G401 (cell line): ENCODE measurements at places on chromosomes 1 and 21.
A peak's percentile ranks its signal among the peaks of the same experiment; 100 is the strongest.

DNA sequence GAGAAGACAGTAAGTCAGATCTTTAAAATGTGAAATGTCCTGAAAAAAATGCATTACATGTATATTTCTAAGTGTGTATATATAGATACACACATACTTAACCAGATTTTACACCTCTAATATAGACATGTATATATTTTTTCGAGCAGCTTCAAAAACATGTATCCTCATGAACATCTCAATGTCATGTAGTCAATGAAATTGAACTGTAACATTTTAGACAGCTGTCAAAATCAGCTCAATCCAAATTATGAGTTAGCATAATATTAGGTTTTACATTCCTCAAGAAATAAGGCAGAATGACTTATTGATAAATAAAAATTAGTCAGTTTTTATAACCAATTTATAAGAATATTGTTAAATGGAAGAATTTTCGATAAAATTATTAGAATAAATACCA is 665.7 kb downstream of the BRINP3 start:
- DNase-seq = no peak

DNA sequence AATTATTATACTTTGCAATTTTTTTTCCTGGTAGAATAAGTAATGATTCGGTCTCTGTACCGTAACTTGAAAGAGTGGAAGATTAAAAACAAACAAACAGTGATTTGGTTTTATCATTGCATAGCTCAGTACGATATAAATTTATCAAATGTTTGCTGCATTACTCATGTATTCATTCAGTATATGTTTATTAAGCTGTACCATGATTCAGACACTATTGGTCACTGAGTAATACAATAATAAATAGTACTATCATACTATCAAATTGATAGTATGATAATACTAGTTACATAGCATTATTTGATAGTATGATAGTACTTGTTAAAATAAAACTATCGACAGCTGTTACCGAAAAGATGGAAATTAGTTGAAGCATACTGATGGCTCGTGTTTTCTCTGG is 12.1 kb downstream of the CENPF start:
- DNase-seq = no peak

DNA sequence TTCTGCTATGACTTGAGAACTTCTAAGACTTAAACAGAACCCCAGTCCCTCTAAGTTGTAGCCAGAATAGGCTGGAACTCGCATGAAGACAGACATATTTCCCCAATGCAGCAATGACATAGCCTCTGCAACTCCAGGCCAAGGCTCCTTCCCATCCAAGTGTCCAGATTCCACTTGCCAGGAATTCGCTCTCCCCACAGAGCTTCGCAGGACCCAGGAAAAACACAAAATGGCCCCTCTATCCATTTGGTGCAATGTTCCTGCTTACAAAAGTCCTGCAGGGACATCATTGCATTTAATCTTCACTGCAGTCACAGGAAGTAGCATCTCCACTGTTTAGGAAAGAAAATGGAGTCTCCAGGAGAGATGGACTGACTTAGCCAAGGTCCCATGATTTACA is 147.5 kb upstream of the KLHDC7A start:
- DNase-seq = no peak

- no peak for DNase-seq
These were observed 111.3 kb downstream of the HIVEP3 start for GRCh38 chr1:41807390-41807789.

DNA sequence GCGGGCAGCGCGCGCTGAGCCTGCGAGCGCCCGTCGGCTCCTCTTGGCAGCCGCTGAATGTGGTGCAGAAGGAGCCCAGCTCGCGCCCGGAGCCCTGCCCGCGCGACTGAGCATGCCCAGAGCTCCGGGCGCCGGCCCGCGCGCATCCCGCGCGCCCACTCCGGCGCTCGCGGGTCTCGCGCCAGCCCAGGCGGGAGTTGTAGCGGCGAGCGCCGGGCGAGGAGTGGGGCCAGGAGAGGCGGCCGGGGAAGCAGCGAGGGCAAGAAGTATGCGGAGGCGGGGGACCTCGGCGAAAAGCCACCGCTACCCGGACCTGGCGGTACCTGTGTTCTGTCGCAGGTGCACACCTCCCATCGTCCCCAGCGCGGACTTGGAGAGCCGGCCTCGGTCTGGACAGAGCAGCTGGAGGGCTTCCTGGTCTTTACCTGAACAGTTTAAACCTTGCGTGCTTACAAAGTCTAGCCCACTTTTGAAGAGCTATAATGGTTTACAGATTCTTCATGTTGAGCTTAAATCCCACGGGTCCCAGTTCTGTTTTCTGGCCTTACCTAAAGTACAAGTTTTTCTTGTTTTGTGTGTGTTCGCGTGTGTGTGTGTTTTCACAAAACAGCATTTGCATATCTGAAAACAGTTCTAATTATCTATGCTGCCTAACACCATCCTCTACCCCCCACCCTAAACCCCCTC is at the start of gene DDAH1:
Gene DDAH1, minus strand, starts transcription at position 61 of the 687 bp plus-strand sequence. CDS start 114 bp downstream, outside the sequence.
- DNase-seq = peak; percentile 73

DNA sequence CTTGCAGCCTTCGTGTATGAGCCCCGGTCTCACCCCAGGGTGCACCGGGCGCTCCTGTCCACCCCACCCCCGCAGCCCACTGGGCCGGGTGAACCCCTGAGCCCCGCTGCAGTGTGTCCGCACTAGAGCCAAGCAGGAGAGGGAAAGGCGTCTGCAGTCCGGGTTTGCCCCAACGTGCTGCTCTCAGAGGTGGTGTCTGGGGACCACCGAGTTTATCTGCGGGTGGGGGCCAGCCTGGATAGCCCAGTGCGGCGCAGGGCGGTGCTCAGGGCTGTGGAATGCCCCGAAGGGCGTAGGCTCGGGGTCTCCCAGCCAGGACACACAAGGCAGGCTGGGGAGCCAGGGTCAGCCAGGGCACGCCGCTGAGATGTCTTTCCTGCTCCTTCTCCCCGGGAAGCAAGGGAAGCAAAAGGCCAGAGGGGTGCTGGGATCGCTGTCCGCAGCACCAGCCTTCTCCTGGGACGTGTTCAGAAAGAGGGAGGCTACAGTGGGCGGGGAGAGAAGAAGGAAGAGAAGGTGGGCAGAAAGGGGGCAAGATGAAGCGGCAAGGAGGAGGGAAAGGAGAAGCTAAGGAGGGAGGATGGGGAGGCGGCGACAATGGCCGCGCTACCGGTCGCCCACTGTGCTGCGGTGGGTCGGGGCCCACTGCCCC is 56.6 kb downstream of the MAB21L3 start:
- no peak for DNase-seq

DNA sequence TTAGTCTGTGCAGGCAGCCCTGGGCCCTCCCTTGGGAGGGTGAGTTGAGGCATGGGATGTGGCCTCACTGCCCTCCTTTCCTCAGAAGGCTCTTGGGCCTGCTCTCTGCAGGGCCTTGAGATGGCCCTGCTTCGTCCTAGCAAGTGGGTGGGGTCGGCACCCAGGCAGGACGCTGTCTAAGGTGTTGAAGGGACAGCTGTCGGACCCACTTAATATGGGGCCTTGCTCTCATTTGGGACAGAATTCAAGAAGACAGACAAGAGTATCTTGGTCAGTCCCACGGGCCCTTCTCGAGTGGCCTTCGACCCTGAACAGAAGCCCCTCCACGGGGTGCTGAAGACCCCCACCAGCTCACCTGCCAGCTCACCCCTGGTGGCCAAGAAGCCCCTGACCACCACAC is 26.0 kb upstream of the PDXK start:
- no peak for DNase-seq

GRCh38 chr1:228514421-228514820 is 27.2 kb downstream of the RNF187 start:
- DNase-seq = no peak

DNA sequence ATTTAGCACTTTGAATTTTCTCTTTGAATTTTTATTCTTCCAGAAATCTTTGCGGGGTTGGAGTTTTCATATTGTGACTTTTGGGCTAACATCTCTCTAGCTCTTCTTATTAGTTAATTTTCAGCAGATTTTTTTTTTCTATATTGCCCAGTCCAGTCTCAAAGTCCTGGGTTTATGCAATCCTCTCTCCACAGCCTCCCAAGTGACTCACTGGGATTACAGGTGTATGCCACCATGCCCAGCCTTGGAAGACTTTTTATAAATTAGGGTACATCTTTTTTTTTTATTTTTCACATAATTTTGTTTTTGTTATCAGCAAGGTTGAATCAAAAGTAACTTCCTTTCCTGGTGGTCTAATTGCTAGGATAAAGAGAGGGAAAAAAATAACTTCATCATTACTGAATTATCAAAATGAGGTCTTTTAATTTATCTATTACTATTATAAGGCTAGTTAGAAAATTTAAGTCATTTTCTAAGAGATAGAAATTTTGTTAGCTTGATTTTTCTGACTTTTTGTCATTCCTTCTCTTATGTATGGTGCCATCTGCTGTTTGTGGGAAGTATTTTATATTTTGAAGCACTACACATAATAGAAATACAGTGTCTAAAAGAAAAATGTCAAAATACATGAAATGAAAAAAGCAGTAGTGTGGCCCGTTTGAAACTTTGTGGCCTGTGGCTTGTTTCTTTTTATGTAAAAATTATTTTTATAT is 273.4 kb upstream of the CACYBP start:
- peak; percentile 55 for DNase-seq

DNA sequence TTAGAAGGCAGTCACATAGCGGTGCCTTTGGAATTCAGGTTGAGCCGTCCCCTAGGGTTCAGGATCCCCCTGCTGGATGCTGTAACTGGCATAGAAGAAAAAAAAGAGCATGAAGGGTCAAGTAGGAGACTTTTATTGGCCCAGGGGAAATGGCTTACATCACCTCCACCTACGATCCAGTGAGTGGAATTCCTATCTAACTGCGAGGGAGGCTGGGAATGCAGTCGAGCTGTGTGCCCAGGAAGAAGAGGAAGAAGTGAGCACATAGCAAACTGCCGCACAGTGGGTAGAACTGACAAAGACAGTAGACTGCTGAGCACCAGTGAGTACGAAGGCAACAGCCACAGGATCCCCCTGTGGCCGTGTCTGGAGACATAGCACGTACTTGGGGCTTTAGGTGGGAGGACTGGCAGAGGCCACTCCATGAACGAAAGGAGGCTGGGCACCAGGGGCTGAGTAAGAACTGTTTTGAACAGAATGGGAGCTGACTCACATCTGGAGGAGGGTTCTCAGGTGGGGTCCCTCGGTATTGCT is 79.2 kb downstream of the RNF220 start:
- DNase-seq = no peak

DNA sequence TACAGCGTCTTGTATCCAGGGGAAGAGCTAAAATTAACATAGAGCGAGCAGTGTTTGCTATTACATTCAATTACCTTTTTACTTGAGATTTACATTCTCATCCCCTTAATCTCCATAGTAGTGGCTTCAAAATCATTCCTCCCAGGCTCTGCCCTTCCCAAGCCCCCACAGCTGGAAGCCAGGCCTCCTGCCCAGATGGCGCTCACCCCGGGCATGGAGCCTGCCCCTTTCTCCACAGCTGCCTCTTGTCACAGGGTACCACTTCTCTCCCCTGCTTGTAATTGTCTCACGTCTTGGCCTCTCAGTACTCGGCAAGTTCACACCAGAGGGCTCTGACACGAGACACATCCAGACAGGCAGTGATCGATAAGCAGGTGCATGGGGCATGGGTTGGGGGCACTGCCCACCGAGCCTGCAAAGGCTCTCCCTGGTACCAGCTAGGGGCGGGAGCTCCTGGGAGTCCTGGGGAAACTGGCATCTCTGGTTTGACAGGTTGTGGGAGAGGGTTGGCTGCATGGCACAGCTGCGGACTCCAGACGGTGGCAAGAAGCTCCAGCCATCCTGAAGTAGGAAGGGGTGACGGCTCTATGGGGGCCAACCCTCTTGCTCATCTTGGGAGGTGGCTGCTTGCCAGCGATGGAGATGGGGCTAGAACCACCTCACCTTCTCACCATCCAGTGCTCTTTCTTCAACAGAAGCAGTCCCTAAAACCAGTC is 20.1 kb downstream of the CASZ1 start:
- no peak for DNase-seq

DNA sequence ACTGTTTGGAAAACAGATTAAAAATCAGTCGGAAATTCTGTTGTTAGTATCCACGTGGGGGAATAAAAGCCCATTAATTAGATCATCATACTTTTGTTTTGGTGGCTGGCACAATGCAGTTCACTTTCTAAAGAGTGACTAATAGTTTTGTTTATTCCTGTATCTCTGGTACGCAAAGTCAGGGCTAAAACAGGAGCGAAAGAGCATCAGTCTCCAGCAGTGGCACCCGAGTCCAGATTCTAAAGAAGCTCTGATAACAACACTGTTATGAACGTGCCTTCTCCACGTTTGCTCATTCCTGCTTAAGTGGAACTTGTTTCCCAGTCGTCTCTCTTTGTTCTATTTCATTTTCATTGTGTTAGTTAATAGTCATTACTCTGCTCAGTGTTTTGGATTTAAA is 69.6 kb downstream of the HSPA13 start:
- DNase-seq = no peak

DNA sequence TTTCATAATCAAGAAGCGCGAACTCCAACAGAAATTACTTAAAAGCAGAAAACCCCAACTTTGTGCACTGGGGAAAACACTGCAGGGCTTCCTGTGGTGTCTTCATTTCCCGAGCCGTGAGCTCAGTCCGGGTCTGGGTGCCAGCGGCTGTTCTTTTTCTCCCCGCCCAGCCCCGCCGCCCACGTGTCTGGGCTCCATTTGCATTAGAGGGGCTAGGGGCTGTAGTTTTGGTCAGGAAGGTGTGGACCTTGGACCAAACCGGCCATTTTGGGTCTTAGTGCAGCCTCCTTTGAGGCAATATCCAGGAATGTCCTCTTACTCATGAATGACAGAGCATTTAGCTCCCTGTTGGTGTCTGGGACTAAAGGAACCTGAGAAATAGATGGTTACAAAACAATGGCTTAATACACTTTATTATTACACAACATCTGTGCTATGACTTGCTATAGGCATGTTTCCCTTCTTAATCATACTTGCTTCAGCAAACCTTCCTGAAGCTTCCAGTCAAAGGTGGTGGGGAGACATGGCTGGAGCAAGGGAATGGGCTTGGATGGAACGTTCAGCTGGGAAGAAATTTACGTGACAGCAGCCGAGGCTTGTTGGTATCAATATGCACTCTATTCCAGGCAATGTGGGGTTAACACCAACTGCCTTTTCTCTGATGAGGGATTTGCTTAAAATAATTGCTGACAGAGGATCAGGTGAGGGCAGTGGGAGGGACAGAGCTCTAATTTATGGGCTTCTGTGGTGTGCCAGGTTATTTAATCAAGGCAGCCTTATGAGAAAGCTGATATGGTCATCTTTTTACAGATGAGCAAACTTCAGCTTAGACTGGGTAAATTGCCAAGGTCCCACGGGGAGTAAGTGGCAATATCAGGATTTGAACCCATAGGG is 1.1 kb downstream of the AGTRAP start:
- peak; percentile 16 for DNase-seq

DNA sequence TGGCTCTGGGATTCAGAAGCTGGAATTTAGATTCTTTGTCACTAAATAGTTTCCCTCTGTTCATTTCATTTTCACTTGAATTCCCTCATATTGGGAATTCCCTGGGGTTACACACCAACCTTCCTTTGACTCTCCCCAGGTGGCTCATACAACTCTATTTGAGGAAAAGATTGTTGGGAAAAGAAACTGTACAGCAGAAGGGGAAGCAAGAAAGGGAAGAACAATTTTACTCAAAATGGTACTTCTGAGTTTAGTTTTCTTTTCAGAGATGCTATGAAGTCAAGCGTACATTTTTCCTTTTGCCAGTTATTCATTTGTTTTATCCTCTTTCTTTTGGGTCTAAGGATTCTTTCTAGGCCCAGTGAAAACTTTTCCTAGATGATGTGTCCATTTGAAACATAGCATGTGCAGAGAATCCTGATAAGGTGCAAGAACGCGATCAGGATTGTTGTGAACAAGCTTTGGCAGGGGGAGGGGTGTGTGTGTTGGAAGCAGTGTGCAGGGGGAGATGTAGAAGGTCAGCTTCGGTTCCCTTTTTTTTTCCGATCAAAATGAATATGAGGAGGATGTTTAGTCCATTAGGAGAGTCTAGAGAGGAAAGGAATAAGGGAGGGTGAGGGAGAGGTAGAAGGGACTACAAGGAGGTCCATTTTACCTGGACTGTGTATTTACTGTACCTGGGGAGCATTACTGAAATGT is 26.8 kb upstream of the CD1D start:
- no peak for DNase-seq
